ENCODE measurements at places on chromosomes 5 and 9.

DNA sequence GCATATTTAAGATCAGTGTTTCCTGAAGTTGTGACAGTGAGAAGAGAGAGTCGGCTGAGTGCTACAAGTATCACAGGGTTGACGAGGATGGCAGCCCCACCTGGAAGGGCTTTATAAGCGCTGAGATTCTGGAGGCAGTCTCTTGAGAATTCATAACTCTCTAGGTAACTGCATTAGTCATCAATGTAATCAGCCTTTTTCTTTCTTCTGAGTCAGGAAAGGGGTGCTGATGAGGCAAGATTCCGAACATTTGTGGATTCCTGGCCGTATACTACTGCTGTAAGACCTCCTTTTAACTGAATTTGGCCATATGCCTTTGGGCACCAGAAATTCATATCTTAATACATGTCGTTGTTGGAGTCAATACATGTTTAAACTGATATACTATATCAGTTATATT is 6.6 kb upstream of the RNF20 start:
- DNase-seq = no peak

DNA sequence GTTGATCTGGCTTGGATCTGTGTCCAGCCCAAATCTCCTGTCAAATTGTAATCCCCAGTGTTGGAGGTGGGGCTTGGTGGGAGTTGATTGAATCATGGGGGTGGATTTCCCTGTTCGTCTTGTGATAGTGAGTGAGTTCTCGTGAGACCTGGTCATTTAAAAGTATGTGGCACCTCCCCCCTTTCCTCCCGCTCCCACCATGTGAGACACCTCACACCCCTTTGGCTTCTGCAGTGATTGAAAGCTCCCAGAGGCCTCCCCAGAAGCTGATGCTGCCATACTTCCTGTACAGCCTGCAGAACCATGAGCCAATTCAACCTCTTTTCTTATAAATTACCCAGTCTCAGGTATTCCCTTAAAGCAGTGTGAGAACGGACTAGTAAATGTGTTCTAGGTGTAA is 117.3 kb upstream of the PTCH1 start:
- DNase-seq = no peak

GRCh38 chr9:85516976-85517637 is 224.6 kb downstream of the AGTPBP1 start:
- DNase-seq = no peak

DNA sequence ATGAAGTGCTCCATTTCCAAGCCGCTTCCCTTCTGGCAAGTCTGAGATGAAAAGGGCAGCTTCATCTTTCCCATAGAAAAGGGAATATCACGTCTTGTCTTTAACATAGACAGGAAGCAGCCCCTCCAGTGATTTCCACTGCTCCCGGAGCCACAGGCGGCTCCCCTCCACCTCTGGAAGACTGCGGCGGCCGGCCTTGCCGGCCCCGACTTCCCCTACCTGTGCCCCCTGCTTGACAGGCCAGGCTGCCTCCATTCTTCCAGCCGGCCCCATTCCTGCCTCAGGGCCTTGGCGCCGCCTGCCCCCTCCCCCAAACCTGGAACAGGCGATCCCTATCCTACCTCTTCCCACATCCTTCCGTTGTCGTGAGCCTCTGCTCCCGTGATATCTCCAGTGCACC is 141.8 kb downstream of the ZNF354C start:
- no peak for DNase-seq

- DNase-seq = no peak
Measured at GRCh38 chr5:176736301-176736930, 73.9 kb upstream of the UNC5A start.

- DNase-seq = no peak
Measured at GRCh38 chr9:111180811-111181210, 142.5 kb upstream of the LPAR1 start.

DNA sequence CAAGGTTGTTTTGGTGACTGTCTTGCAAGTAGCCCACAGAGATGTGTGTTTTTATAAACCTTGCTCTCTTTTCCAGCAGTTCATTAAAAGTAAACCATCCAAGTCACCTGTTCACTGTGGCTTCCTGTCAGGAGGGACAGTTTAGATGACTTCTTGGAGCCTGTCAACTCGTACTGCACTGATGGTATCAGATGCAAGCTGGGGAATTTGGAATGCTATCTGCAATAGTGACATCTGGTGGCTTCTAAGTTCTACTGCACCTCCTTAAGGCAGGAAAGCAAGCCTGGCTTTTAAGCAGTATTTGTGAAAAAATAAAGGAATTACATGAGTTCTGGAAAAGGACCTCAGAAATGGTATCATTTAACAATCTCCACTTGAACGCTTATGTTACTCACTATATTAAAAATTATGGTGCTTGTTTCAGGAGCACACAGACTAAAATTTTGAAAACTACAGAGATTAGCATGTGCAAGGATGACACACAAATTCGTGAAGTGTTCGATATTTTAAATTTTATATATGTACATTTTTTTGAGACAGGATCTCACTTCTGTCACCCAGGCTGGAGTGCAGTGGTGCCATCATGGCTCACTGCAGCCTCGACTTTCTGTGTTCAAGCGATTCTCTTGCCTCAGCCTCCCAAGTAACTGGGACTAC is 164.0 kb downstream of the TTC39B start:
- DNase-seq = no peak

All from NCI-H2029 treated with DMSO at 0.1 percent for 48 hours (cell line).